MCF 10A (cell line): ENCODE measurements at places on chromosomes 3 and 15.

DNA sequence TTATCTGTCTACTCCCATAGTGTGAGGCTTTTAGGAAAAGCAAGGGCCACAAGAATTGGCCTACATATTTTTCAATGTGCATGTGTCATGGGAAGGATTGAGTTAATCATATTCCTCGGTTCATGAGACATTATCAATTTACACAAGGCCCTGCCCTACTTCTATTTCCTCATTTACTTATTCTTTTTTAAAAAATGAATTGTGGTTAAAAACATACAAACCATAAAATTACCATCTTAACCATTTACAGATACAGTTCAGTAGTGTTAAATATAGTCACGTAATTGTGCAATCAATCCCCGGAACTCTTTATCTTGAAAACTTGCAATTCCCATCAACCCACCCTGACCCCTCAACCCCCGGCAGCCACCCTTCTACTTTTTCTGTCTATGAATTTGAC is 284.0 kb upstream of the GADL1 start:
- DNase-seq: no peak

DNA sequence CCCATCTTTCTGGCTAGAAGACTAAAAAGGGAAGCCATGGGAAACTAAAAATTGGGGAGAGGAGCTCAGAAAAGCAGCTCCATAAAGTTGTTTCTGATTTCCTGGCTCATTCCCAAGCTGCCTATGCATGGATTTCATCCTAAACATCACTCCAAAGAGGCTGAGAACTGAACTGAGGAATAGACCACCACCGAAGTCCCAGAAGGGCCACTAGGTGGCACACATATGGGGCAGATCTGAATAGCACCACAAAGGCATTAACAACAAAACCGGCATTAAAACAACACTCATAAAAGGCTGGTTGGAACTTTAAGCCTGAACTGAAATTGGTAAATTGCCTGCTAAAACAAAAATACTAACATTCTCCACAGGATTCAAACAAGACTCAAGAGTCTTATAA is 106.3 kb downstream of the PLD1 start:
- peak; percentile 58 for DNase-seq

DNA sequence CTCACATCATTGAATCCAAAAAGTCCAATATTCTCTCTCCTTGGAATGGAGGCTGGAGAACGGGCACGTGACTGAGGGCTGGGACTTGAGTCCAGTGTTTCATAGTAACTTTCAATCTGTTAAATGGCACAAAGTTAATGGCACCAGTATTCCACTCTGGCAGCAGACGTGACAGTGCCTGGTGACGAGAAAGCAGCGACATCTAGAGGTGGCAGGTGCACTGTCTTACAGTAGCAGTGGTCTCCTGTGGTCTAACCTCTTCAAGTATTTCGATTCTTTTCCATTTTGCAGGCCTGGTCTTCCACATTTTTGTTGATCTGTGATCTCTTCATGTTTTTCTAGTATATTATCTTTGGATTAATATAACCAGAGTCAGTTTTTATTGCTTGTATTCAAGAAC is 107.1 kb downstream of the OXSM start:
- peak; percentile 52 for DNase-seq

DNA sequence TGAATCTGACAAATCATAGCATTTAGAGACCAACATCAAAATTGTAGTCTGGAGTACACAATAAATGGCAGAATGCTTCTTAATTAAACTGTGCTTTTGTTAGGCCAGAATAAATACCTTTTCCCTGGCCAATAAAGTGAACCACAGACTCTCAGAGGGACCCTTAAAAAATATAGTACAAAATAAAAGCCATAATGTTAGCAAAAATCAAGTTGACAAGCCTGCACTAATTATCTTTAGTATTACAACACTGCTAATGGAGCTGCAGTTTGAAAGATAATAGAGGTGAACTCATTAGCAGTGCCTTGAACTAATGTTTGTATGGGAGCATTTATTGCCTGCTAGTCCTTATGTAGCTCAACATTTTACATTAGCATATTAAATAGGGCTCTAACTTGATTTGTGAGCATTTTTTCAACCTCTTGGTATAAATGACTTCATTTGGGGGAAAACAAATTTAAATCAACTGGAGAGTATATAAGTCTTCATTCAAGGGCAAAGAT is 801.3 kb downstream of the EPHA3 start:
- no peak for DNase-seq

- no peak for DNase-seq
Observed at GRCh38 chr15:60797444-60798040, 318.6 kb upstream of the ICE2 start.

DNA sequence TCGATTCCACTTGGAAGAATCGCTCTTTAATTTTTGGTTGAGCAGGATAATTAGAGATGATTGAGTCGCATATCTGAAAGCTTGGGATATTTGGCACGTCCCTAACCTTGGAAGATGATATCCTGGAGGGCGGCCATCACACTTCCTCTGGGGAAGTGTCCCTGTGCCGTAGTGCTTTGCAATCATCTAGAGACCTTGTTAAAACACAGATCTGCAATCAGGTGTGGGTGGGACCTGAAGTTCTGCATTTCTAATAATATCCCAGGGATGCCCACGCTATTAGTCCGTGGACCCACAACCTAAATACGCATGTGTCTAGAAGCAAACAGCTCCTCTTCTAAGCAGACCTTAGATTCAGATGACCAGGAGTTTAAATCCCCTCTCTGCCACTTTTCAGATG is 20.5 kb downstream of the MYO1E start:
- DNase-seq: no peak

GRCh38 chr3:52842424-52842823 is 7.6 kb upstream of the MUSTN1 start:
- DNase-seq: no peak

GRCh38 chr15:71802770-71803169 is 7.6 kb upstream of the NR2E3 start:
- no peak for DNase-seq

- no peak for DNase-seq
Observed at GRCh38 chr3:183895774-183896173, 11.1 kb upstream of the PARL start.

GRCh38 chr3:94106268-94106667 is 43.4 kb downstream of the NSUN3 start:
- no peak for DNase-seq

DNA sequence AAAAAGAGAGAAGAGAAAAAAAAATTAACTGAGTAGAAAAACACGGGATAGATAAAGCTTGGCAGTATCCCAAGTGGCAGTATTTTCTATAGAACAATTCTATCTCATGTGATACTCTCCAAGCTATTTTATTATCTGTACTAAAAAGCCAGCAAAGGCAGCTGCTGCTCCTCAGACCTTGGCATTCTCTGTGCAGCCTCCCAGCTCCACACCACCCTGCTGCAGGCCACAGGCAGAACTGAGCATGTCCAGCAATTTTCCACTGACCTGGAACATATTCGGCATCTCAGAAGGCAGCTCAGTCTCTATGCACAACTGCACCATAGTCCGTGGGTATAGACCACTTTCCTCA is 1161.4 kb downstream of the IGSF11 start:
- no peak for DNase-seq

GRCh38 chr3:69724722-69725435 is 14.4 kb upstream of the MITF start:
- no peak for DNase-seq

DNA sequence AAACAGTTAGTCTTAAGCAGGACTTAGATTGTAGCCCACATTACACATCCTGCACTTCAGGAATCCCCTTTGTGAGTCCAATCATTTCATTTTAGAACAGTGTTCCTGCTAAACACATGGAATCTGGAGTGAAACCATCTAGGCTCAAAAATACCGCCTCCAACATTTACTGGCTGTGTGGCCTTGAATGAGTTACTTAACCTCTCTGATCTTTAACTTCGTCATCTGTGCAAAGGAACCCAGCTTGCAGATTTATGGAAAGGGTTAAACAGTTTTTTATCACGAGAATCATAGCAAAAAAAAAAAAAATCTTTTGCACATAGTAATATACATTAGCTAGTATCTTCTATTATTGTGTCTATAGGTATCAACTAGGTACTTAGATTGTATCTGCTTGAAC is 8.0 kb upstream of the LRTM1 start:
- DNase-seq: no peak

- DNase-seq: no peak
Observed at GRCh38 chr3:156290924-156291271, 170.5 kb downstream of the KCNAB1 start.

DNA sequence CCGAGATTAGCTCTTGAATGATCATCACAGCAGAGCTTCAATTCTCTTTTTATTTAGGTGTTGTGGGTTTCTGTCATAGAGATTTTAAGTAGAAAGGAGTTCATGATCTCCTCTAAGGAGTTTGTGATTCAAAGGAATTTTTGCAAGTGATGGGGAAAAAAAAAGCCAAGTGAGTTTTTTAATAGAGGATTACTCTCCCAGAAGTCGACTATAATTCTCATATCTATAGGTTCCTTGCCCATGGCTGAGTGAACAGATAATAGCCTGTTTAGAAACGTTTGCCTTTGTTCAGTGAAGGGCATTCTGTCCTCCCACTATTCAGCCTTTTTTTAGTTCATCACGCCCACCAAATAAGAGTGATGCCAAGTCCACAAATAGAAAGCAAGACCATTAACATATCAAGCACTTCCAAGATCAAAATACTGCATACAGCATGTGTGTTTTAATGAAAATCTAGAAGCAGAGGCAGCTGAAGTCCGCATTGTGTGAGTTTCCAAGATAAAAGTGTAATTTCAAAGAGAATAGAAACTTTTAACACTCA is 398.4 kb upstream of the CNTN3 start:
- no peak for DNase-seq

- DNase-seq: no peak
Observed at GRCh38 chr3:126826693-126827092, 122.7 kb downstream of the CHCHD6 start.

DNA sequence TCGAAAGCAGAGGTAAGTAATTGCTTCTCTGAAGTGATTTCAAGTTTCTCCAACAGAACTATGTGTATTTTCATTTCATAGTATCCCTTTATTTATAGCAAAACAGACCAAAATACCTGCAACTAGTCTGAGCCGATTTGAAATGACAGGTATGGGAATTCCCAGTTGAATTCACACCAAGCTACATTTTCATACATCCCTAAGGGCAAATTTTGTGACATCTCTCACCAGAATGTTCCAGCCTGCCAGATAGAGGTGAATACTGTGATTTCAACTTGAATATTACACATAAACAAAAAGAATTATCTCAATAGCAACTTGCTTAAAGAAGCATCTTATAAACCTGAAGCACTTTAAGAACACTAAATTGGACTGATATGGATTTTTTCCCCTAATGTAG is 235.7 kb downstream of the SLC9A9 start:
- DNase-seq: peak; percentile 13

DNA sequence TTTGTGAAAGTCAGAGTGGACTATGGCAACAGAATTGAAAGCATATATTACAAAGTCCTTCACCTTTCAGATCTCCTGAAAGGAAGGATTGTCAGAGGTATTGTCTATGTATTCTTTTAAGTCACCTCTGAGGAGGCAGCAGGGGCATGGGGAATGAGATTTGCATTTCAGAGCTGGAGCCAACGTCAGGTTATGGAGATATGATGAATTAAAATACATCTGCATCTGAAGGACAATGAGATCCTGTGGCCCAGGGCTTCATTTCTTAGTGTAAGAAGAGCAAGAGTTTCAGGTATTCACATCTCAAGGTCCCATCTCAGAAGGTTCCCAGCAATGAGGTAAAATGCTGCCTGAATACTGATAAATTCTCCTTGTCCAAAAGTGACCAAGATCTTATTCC is 695.8 kb downstream of the TUSC7 start:
- DNase-seq: no peak

- DNase-seq: peak; percentile 16
Observed at GRCh38 chr3:31014317-31015040, 120.0 kb upstream of the GADL1 start.

GRCh38 chr15:91973481-91973880 is 120.0 kb downstream of the SLCO3A1 start:
- peak; percentile 67 for DNase-seq

DNA sequence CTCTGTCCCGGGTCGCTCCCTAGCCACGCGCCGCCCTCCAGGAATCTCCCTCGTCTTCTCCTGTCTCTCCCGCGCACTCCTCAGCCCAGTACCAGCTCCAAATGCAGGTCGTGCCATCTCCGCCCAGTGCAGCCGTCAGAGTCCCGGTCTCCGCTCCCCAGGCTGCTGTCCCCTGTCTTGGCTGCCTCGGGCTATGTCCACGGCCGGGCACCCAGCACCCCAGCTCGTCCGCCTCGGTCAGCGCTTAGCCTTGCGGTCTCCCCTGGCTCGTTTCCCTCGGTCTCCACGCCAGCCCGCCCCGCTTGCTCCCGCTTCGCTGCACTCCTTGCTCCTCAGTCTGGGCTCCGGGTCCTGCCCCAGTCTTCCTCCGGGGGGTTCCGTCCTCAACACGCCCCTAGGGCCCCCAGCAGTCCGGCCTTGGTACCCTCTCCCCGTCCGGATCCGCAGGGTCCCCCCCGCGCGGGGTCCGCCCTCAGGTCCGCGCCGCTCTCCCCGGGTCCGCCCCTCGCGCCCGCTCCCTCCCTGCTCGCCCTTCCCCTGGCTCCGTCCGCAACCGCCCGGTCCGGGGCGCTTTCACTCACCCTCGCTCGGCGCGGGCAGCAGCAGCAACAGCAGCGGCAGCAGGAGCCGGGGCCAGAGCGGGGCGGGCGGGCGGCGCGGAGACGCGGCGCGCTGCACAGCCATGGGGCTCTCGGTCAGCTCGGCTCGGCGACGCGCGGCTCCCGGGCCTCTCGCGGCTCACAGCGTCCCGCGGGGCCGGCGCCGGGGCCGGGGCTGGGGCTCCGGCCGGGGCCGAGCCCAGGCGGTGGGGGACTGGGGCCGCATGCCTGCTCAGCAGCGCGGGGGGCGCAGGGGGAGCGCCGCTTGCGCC is 462 bp downstream of the IGDCC3 start:
- no peak for DNase-seq

- no peak for DNase-seq
Observed at GRCh38 chr3:52633786-52634185, 51.9 kb downstream of the PBRM1 start.

DNA sequence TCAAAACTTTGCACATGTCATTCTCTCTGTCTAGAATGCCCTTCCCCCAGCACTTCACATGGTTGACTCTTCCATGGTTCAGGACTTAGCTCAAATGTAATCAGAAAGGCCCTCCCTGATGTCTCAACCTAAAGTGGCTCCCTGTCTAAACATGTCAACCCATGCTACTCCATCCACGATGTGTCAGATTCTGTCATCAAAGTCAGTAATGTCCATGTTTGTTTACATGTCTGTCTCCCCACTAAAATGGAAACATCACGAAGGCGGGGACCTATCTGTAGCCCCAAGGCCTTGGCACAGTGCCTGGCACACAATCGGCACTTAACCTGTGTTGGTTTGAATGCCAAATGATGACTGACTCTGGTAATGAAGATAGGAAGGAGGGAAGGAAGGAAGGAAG is 20.8 kb upstream of the SNTN start:
- DNase-seq: no peak
